NCI-H1694 treated with DMSO at 0.1 percent for 48 hours (cell line): ENCODE measurements at places on chromosomes 3 and 15.

GRCh38 chr3:143901105-143901504, 52.8 kb upstream of the SLC9A9 start:
- DNase-seq, result no peak

DNA sequence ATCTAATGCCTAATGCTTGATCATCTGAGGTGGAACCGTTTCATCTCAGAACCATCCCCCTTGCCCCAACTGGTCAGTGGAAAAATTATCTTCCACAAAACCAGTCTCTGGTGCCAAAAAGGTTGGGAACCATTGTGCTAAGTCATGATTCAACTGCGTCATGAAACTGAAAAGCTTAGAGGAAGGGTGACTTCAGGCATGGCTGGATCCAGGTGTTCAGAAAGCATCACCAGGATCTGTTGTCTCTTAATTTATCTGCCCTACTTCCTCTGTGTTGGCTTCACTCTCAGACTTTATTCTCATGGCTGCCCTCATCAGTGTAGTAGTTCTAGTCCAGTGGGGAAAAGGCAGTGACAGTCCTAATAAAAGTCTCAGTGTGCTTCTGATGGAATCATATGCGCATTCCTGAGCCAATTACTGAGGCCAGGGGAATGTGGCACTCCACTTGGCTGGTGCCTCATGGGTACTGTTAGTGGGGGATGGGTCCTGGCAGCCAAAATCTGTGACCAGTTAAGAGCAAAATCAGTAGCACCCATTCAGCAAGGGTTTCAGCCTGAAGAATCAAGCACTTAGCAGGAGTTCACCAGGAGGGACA, 110.3 kb downstream of the WNT5A start:
- no peak for DNase-seq

- DNase-seq, result no peak
Observed at GRCh38 chr15:67018441-67018840, 47.0 kb upstream of the SMAD3 start.

GRCh38 chr3:158405507-158405906, 165.5 kb upstream of the MLF1 start:
- no peak for DNase-seq

DNA sequence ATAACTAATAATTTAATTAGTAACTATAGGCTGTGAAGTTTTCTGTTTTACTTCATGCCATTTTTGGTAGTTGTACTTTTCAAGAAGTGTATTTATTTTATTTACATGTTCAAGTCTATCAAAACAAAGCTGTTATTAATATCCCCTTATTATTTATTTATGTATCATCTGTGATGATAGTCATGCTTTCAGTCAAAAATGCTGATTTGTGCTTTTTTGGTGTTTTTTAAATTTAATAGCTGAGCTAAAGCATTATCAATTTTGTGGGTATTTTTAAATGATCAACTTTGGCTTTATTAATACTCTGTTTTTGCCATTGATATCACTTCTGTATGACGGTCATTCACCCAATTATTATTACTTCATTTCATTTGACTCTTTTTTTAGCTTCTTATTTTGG, 1229.2 kb upstream of the CADM2 start:
- no peak for DNase-seq

DNA sequence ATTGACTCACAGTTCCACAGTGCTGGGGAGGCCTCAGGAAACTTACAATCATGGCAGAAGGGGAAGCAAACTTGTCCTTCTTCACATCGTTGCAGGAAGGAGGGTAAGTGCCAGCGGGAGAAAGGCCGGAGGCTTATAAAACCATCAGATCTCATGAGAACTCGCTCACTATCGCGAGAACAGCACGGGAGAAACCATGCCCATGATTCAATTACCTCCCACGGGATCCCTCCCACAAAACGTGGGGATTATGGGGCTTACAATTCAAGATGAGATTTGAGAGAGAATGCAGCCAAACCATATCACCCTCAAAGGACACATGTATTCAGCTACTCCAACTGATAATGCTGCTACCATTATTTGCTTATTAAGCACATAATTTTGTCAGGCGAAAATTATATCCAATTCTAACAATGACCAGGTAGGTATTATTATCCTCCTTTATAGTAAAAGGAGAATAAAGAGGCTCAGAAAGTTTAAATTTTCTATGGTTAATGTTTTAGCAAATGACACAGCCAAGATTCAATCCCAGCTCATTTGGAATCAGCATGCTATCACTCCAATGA, 327.2 kb upstream of the CDIN1 start:
- no peak for DNase-seq

GRCh38 chr15:63869371-63870042, 35.8 kb upstream of the HERC1 start:
- no peak for DNase-seq

DNA sequence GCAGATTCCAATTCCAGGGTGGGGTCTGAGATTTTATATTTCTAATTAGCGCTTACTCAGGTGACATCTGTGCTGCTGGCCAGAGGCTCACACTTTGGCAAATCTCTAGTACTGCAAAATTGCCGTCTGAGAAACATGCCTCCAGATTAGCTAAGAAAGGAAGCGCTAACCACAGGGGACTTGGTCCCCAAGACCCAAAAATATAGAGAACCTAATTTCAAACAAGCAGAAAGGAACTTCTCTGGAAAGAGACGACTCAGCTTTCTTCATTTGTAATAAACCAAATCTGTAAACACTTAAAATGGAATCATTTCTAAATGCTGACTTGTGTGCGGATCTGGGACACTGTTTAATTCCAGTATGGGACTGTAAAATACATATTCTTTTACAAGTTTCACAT, 55.7 kb downstream of the B3GNT5 start:
- no peak for DNase-seq

- DNase-seq, result no peak
Observed at GRCh38 chr3:194379231-194379630, 9.7 kb upstream of the LRRC15 start.

GRCh38 chr3:100089812-100090668, 24.3 kb downstream of the FILIP1L start:
- no peak for DNase-seq

DNA sequence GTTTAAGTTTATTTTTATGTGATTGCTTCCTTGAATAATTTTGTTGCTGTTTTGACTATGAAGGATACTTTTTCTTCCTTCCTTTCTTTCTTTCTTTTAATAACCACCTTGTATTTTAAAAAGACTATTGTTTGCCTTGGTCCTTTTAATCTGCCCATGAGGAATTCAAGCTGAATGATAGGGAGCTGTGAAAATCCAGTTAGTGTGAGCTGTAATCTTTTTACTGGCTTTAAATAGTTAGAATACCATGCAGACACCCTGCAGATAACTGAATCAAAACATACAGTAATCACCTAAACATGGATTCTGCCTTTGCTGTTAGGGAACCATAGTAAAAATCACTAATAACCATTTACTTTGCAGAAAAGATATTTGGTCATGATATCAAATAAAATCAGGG, 110.7 kb downstream of the RSRC1 start:
- no peak for DNase-seq

DNA sequence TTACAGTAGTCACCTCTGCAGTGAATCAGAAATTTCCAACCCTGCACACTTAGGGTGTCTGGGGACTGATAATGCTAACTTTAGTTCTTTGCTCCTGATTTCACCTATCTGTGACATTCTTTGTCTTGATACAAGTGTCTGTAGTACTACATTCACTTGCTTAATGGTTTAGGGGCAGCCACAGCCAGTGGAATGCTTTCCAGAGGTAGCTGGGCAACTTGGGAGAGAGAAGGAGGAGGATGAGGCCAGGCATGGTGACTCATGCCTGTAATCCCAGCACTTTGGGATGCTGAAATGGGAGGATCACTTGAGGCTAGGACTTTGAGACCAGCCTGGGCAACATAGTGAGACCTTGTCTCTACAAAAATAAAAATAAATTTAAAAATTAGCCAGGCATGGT, 8.5 kb downstream of the BAHD1 start:
- DNase-seq, result no peak

DNA sequence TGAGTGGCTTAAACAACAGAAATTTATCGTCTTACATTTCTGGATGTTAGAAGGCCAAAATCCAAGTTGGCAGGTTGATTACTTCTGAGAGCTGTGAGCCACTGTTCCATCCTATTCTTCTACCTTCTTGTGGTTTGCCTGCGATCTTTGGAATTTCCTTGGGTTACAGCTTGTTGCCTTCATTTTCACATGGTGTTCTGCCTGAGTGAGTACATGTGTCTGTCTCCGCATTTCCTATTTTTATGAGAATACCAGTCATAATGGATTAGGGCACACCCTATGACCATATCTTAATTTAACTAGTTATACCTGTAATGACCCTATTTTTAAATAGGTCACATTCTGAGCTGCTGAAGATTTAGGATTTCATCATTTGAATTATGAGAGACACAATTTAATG, 294.3 kb downstream of the CNTN4 start:
- DNase-seq, result no peak

DNA sequence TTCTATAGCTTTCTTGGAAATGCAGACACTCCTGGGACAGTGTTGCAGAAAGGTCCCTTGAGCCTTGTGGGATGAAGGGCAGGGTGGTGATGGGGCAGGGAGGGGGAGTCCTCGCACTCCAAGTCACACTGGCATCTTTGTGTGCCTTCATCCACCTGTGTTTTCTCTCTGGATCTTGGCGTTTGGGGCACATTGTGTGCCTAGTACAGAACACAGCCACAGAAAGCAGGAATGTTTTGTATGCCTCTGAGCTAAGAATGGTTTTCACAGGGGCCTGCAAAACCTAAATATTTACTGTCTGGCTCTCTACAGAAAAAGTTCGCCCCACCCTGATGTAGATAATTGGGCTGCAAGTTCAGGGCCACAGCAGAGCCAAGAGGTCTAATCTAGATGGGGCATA, 5.7 kb downstream of the MYZAP start:
- DNase-seq, result no peak

- no peak for DNase-seq
Observed at GRCh38 chr3:8532251-8532871, 30.7 kb downstream of the LMCD1 start.

- peak; percentile 24 for DNase-seq
Observed at GRCh38 chr15:79339588-79340314, 28.8 kb downstream of the TMED3 start.

DNA sequence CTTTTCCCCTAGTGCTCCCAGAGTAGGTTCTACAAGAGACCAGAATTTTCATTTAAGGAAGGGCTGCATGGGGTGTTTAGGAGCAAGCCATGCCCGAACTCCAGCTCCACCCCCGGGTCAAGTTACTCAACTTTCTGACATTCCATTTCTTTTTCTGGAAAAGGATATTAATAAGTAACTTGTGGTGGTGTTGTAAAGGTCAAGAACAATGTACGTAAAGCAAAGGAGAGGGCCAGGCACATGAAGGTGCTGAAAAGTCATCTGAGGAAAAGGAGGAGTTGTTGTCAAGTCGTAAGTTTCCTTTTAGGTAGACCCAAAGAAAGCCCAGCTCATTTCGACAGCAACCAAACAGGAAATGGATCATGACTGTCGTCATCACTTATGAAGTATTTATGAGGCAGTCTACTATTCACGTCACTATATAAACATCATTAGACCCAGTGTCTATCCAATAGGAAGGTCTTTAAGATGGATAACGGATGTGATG, 319.6 kb upstream of the IL12A start:
- no peak for DNase-seq

DNA sequence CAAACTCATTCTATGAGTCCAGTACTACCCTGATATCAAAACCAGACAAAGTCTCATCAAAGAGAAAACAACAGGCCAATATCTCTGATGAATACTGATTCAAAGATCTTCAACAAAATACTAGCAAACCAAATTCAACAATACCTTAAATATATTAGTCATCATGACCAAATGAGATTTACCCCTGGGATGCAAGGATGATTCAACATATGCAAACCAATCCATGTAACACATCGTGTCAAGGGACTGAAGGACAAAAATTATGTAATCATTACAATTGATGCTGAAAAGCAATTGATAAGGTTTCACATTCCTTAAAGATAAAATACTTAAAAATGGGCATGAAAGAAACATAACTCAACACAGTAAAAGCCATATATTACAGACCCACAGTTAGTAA, 1476.9 kb downstream of the SI start:
- DNase-seq, result no peak

GRCh38 chr15:101191242-101191641, 60.6 kb downstream of the CHSY1 start:
- no peak for DNase-seq

DNA sequence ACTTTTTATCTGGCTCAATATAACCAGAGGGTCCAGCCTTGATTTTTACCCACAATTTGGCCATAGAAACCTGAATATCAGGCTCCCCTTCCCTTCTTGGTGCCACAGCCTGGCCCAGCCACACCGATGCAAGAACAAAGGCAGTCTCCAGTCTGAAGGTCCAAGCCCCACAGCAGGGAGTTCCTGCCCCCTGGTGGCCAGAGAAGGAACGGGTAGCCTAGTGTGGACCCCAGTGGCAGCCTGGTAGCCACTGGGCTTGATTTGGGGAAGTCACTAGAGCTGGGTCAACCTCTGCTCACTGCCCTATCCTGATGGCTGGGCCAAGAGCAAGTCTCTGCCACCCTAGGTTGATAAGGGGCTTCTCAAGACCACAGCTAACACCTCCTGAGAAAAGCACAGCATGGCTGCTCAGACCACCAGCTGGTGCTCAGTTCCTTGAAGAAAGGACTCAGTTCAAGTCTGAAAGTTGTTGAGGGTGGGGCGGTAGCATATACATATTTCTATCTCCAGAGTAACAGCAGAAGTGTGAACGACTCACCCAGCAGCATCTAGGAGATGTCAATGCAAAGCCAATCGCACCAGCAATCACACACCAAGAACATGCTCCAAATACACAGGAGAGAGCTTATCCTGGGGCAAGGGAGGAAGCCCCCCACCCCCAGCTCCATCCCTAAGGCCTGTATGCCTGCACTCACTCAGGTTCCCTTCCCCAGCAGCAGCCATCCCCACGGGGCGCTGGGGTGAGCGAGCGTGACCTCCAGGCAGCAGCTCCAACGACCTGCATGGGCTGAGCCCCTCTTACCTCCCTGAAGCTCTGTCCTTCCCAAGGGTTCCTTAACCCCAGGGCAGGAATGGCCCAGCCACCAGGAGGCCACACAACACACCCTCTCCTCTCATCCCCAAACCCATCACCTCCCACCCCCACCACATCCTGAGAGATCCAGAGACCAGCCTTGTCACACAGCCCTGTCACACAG, 7.6 kb downstream of the PFKFB4 start:
- DNase-seq, result no peak

- no peak for DNase-seq
Observed at GRCh38 chr3:152386208-152386607, 117.5 kb downstream of the MBNL1 start.

GRCh38 chr3:140377644-140378043, 300.2 kb upstream of the TRIM42 start:
- DNase-seq, result no peak

DNA sequence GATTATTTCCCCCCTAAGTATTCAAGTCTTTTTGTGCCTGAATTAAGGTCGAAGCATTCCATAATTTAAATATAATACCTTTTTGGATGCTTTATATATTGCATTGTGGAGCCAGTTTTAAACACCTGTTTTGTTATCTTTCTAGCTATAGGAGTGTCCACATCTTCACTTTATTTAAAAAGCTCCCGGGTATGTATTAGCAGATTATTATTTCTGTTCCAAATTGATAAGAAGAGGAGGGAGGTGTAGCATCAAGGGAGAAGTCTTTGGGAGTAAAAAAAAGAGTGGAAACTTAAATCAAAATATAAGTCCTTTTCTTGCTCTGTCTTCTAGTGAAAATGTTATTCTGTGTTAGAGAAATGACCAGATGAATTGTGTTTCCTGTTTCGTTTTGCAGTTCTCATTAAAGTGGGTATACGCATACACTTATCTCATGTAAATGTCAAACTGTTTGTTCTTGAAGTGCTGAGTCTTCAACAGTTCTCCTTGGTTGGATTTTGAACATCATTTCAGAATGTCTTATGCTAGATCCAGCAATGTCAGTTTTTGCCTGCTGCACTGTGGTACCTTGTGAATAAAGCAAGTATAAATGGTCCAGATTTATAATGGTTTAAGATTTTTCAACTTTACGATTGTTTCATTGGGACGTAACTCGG, 105.8 kb downstream of the FNDC3B start:
- no peak for DNase-seq
